ENCODE measurements at places on chromosomes 11 and 22.

DNA sequence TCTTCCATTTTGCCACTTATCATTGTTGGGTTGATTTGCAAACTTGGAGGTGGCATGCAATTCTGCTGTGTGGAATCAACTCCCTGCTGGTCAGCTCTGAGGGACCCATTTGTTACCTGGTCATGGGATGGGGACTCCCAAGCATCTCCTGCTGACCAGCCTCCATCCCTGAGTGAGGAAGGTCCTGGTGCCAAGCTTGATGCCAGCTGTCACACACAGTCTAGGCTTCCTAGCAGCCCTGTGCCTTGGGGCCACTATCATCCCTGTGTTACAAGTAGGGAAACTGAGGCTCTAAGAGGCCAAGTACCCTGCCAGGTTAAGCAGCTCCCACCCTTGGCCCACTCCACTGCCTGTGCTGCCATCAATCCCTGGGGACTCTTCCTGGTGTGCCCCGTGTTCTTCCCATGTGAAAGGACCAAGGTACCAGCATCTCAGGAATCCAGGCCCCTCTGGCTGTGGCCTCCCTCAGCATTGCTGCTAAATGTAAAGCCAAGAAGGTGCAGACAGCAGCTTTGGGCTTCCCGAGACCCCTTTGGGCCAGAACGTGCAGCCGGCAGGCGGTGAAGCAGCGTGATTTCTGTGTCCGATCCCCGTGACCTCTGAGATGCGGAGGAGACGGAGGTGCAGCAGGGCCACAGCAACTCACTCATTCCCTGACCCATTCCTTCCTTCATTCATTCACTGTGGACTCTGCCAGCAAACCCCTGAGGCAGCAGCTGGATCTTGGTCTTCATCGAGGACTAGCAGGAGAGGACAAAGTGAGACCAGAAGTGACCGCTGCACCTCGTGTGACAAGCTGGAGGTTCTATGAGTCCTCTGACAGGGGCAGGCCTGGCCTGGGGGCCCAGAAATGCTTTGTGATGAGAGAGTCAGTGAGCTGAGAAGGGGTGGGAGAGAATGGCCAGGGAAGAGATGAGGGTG is 49.7 kb downstream of the MYEOV start:
- DNase-seq = no peak

- DNase-seq = no peak
Measured at GRCh38 chr11:88521399-88521798, 183.9 kb upstream of the CTSC start.

DNA sequence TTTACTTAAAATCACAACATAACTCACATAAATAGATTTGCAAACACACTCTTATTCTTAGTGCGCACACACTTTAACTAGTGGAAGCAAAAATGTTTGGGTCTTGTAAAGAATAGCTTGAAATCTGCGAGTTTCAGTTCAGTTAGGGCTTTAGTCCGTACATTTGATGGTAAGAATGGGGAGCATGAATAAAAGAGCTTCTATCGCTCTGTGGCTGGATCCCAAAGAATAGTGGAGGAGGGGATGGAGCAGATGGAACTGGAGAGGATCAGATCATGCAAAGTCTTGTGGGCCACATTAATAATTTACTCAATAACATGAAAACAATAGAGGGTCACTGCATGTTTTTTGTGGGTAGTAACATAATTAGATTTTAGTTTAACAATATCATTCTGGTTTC is 44.3 kb downstream of the DNHD1 start:
- no peak for DNase-seq

DNA sequence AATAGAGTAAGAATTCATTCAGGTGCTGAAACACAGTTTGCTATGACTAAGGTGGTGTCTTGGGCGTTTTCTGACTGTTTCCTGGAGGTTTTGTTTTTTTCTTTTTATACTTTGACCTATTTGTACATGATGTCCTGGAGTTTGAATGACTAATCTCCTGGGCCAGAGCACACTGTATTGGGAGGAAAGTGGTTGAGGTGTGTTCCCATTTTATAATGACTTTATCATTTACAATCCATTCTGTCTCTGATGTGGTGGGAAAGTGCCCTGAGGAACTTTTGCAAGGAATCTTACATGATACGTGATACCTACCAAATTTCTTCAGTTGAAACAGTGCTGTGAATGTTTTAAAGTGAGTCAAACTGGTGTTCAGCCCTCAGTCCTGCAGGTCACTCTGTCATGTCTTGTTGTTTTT is 80.8 kb downstream of the TNRC6B start:
- no peak for DNase-seq

DNA sequence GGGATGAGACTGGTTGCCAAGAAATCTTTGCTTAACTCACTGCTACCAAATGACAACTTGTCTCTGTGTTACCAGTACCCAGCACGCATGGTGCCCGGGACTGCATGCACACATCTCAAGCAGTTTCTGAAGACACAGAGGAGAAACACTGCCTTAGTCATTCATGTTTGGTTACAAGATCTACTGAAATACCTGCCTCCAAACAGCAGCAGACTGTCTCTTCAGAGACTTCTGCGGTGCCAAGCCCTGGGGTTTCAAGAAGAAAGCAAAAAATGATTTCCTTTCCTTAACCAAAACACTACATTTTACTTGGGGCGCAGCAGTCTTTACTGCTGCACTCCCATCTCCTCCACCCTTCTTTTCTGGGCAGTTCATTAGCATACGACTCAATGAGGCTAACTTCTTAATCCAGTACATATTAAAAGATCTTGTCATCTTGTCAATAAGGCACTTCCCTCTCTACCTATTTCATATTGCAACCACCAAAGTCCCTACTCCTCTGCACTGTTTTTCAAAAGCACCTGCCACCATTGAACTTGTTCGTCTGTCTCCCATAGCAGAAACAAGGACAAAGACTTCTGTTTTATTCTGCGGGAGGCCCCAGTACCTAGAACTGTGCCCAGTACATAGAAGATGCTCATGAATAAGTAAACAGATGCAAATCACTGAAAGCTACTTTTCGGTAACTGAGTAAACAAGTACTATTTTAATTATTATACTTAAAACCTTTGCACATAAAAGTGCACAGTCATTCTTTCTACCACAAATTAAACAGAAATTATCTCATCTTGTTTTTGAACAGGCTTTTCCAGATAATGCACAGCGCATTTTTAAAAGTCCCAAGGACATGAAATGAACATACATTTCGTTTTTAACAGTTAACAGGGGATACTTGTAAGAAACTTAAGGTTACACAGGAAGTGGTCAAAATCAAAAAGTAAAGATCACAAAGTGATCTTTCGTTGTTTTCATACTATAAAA is 4.0 kb downstream of the NAP1L4 start:
- DNase-seq = no peak

DNA sequence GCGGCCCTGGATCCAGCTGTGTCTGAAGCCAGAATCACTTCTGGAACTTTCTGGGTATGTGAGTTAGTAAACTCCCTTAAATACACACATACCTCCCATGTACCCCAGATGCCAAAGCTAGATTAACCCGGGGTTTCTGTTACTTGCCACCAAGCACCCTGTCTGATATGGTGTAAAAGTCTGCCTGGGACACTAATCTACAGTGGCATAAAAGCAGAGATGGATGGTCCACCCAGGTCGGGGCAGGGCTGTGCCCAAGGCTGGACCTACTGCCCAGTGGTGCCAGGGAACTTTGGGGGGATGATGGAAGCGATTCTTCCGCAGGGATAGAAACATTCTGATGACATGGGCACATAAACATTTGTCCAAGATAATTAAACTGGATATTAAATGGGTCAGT is 12.7 kb downstream of the MRGPRF start:
- no peak for DNase-seq

GRCh38 chr22:24567668-24568067 is 11.9 kb downstream of the SNRPD3 start:
- no peak for DNase-seq

GRCh38 chr11:571802-572185 is 4.5 kb upstream of the PHRF1 start:
- no peak for DNase-seq

GRCh38 chr11:76561245-76561644 is 109.3 kb downstream of the LRRC32 start:
- DNase-seq = no peak

DNA sequence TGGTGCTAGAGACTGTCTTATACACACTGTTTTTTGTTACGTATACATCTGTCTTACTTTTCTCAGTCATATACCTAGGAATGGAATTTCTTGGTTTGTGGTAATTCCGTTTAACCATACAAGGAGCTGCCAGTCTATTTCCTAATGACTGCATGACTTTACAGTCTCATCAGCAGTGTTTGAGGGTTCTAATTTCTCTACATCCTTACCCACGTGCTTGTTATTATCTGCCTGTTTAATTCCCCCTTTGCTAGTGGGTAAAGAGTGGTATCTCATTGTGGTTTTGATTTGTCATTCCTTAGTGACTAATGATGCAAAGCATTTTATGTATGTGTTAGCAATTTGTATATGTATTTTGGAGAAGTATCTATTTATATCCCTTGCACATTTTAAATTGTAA is 1008.0 kb downstream of the FAM181B start:
- DNase-seq = no peak

- no peak for DNase-seq
Measured at GRCh38 chr11:15801126-15801525, 555.2 kb downstream of the SOX6 start.

DNA sequence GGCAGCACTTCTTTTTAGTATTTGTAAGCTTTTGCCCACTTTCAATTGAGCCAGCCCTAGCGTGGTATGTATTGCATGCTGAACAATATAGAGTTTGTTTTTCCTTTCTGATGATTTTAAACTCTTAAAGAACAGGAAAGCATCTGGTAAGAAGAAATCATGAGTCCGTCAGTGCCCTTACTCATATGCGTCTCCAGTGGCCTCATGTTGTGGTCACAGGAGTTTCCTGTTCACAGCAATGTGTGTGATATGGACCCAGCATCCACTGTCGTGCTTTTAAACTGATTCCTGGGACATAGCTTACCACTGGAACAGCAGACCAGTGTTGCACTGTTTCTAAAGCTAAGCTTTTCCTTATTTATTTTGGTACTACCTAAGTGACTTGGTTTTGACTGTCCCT is 40.1 kb downstream of the BID start:
- DNase-seq = no peak

DNA sequence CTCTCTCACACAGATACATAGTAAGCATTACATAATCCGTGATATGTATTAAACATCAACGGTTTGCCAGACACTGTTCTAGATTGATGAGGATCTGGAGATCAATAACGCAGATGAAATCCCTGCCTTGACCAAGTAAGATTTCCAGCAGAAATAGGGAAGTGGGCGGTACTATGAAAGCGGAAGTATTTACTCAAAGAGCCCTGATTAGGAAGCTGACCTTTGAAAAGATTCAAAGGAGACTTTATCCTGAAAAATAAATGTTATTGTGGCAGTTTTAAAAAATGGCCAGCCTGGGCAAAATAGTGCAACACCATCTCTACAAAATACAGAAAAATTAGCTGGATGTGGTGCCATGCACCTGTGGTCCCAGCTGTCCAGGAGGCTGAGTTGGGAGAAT is 26.8 kb downstream of the GAB2 start:
- DNase-seq = no peak

GRCh38 chr22:43053176-43053575 is 36.0 kb downstream of the TTLL1 start:
- DNase-seq = no peak

GRCh38 chr11:2704896-2705606 is 5.3 kb upstream of the KCNQ1OT1 start:
- DNase-seq = no peak

GRCh38 chr11:126948563-126948962 is 52.0 kb downstream of the KIRREL3 start:
- no peak for DNase-seq

GRCh38 chr11:72552399-72552910 is 118.1 kb upstream of the CLPB start:
- no peak for DNase-seq

GRCh38 chr11:102240502-102240901 is 76.8 kb upstream of the BIRC3 start:
- DNase-seq = no peak

DNA sequence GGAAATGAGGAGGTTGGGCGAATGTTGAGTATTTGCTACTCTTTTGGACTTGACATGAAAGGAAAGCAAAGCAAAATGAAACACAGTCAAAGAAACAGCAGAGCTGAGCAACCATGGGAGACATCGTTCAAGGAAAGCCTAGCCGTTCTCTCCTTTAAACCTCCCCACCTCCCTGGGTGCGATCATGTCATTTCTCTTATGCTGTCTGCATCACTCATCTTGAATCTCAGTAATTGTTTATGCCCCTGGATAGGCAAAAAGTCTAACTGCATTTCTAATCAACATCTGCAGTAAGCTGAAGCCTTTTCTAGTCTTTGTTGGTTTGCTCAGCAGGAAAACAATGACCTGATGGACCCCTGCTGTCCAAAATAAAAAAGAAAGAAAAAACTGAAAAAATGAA is 107.0 kb downstream of the MSANTD4 start:
- DNase-seq = no peak

DNA sequence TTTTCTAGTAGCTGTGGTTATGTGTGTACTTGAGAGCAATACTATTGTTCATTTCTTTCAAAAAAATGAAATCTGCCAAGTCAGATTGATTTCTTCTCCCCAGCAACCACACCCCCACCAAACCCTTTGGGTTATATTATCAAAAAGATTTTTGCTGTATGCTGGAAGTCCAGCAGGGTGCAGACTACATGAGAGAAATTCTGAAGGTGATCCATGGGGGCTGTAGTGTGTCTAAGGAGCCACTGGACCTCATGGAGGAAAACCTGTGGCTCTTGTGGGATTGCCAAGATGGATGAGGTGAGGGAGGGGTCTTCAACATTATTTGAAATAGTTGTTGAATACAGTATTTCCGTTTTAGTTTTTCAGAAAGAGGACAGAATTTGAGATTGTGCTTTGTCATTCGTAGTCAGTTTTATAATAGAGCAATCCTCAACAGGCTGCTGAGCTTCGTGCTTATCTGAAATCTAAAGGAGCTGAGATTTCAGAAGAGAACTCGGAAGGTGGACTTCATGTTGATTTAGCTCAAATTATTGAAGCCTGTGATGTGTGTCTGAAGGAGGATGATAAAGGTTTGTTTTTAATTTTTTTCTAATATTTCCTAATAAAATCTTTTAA is 3.1 kb downstream of the EIF3M start:
- no peak for DNase-seq

- DNase-seq = no peak
Measured at GRCh38 chr11:3644817-3645235, at the start of gene ART1. ART1 (plus strand) TSS chr11:3645128; CDS start chr11:3659214, 14,086 bp downstream.

- no peak for DNase-seq
Measured at GRCh38 chr11:42085736-42086135, 626.3 kb upstream of the LRRC4C start.

GRCh38 chr11:129804012-129804411 is 11.6 kb upstream of the TMEM45B start:
- DNase-seq = no peak

- DNase-seq = no peak
Measured at GRCh38 chr22:17980638-17981051, 43.7 kb downstream of the MICAL3 start.

Measured in natural killer cell treated with Interleukin-12 subunit alpha and Interleukin-12 subunit beta and Interleukin-15 and Interleukin-18, amount 100 ng/mL, for 72 hours (primary cell).